ENCODE measurements at places on chromosomes 3 and 15.
A peak's percentile ranks its signal among the peaks of the same experiment; 100 is the strongest.

GRCh38 chr3:4856136-4856535 is 123.1 kb upstream of the BHLHE40 start:
- DNase-seq: no peak

- peak; percentile 68 for DNase-seq
Observed at GRCh38 chr3:21484057-21484827, 266.8 kb downstream of the ZNF385D start.

GRCh38 chr3:140117096-140117526 is 182.1 kb downstream of the CLSTN2 start:
- no peak for DNase-seq

DNA sequence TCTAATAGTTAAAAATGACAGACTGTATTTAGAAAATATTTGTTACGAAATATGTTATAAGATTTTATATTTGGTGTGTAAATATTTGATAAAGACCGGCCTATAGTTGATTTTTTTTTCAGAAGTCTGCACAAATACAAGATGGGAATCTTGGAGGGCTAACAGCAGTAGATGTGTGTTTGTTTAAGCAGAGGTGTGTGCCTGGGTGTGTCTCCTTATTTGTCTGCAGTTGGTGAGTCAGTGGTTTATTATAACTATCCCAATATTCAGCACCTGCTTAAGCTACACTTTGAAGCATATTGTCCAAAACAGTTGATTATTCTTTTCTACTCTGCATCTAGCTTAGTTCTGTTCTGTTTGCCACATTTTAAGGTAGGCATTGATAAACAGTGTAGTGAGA is 12.4 kb downstream of the GLCE start:
- DNase-seq: no peak

DNA sequence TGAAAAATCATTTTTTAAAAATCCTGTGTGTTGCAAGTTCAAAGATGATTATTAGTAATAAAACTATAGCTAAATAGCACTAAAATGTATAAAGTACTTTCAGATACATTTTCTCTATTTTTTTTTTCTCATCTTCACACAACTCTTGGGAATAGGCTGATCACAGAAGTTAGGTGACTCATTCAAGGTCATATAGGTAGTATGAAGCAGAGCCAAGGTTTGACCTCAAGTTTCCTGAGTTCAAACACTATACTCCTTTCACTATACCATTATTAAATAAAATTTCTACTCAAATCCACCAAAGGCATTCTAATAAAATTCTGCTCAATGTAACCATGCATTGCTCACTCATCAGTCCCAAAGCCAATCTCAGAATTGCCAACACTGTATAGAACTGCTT is 21.3 kb downstream of the FRMD5 start:
- no peak for DNase-seq

DNA sequence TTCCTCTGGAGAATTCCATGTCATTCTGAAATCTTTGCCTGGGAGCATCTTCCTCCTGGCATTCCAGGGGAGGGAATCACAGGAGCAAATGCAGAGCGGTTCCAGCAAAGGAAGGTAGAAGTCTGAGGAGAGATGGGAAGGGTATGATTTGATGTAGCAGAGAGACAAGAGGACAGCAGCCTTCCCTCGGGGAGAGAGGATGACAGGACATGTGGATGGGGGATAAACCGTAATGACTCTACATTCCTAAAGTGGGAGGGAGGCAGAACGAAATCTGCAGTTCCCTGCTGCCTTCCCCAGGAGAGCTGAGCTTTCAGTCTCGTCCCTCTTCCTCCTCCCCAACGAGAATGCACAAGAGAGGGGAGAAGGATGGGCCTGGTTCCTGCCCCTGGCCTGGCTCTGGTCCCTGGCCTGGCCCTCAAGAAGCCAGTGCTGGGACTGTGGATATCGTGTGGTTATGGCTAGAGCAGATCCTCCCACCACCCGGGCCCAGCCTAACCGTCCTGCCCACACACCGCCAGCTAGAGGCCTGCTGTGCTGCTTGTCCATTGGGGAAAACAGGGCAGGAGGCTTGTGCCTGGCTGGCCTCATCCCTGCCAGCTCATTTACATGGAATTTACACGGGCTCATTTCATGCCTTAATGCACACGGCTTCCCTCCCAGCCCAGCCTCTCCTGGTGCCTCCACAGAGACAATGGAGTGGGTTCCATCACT is 26.6 kb downstream of the SEMA7A start:
- no peak for DNase-seq

DNA sequence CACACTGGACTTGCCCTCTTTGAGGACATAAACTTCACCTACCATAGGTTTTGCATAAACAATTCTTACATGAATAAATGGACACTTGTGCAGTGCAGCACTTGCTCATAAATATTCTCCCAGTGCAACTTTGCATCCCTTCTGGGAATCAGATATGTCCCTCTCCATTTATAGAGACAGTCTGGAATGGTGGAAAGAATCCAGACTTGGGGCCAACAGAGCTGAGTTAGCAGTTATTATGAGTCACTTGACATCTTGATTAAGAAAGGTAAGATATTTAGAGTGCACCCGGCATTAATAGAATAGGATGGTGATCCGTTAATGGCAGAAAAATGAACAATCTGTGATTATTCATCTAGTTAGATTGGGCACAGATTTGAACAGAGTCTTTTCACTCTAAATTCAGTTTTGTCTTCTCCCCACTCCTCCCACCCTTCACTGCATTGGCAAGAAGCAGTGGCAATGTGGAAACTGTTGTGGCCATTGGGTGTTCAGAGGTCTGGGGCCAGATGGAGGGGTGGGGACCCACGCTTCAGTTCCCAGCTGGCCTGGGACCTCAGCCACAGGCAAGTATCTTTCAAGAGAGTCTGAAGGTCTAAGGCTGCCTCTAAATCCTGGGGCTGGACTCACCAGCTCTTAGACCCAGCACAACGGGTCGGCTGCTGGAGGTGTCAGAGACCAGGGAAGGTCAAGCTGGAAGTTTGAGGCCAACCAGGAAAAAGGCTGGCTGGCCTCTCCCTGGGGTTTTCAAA is 58.9 kb upstream of the KY start:
- no peak for DNase-seq

GRCh38 chr3:31106204-31106603 is 211.7 kb upstream of the GADL1 start:
- DNase-seq: no peak

- peak; percentile 60 for DNase-seq
Observed at GRCh38 chr15:56919609-56920366, 1.3 kb downstream of the TCF12 start.

GRCh38 chr15:77546870-77547269 is 85.8 kb downstream of the LINGO1 start:
- DNase-seq: no peak

DNA sequence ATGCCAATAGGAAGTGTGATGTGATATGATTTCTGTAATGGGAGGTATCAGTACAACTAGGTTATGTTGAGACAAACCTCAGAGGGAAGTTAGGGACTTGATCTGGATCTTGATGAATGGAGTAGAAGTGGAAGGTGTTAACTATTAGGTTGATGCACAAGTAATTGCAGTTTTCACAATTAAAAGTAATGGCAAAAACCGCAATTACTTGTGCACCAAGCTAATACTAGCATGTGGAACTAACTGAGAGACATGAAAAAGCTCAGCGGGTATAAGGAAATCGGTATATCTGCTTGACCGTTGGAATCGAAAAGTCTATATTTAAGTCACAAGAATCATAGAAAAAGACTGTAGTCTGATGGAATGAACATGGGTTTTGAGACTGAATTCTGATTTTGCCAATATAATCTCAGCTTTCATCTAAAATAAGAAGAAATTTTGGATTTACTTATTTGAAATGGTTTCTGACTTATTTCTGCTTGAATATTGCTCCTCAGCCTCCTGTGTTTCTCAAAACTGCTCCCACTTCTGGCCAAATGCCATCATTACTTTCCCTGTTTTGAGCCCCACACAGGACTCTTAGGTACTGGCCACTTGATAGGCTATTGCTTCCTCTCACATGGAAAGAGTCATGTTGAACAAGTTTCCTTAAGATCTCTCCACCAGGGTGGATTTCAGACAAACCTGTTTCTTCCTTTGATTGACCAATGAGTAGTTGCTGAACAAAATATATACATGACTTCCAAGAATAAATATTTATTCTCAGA is 271.5 kb upstream of the COL8A1 start:
- DNase-seq: peak; percentile 17

GRCh38 chr15:101078669-101079323 is 159.6 kb downstream of the LRRK1 start:
- no peak for DNase-seq

DNA sequence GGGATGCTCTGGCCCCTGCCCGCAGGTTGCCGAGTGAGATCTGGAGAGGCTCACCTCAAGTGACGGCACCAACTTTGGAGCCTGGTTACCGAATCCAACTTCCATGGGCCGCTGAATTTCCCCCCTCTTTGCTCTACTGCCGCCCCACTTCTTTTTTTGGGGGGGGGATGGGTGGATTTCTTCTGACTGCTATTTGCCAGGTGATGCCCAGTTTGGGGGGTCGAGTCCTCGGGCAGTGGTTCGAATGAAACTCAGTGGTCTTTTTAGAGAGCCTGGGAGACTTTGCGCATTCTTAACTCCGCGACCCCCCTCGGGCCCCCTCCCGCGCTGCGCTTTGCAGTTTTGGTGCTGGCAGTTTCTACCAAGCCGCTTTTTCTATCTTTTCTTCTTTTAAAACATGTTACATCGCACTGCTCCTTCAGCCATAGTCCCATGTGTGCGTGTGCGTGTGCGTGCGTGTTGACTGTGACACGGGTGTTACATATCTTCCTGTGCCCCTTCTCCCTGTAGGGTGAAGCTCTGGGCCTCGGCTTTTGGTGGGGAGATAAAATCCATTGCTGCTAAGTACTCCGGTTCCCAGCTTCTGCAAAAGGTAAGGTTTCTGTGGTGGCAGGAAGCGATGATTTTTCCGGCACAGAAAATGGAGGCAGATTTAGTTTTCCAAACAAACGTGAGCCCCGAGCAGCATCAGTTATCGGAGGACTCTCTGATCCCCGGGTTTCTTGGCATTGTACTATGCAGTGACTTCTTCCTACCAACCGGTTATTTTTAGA is 837 bp downstream of the CACNA2D3 start:
- no peak for DNase-seq

GRCh38 chr3:175965036-175965435 is 1105.9 kb downstream of the NAALADL2 start:
- no peak for DNase-seq

DNA sequence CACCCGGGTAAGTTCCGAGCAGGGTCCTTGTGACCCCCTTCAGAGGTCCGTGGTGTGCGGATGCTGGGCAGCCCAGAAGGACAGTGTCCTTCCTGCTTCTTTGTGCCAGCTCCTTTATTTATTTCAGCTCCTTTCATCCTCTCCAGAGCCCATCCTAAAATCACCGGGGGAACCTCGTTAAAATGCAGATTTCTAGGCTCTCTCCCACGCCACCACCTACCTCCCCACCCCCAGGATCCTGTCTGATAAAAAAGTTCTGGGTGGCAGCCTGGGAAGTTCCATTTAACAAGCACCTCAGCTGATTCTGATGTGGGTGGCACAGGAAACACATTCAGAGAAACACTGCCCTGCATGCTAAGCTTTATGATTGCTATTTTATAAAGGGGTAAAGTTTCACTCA is 12.5 kb upstream of the IGF1R start:
- no peak for DNase-seq

DNA sequence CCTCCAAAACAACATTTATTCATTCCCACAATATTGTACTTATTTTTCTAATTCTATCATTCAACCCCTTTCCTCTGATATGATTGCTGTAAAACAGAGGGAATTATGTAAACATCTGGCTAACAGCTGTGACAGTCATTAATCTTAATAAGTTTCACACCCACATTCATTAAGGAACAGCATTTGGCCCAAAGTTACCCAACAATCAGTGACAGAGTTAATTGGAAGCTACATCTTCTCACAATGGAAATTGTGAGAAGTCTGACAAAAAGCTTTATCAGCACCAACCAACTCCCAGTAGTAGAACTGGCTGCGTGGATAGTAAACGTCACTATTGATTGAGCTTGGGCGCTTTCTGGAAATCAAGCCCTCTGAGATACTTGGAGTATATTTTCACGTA is 165.8 kb upstream of the SLC24A5 start:
- no peak for DNase-seq

GRCh38 chr3:72288955-72289691 is 504.2 kb upstream of the PROK2 start:
- no peak for DNase-seq

- DNase-seq: peak; percentile 82
Observed at GRCh38 chr3:155079746-155080487, at the start of gene MME. TSS of gene MME (plus strand) at chr3:155080319. CDS start at chr3:155084168, 3,849 bp downstream.

GRCh38 chr3:38308456-38308855 is 26.4 kb downstream of the SLC22A14 start:
- DNase-seq: no peak

GRCh38 chr15:101469520-101470288 is 19.8 kb downstream of the PCSK6 start:
- DNase-seq: no peak

GRCh38 chr3:158970006-158970405 is 168.2 kb downstream of the MFSD1 start:
- no peak for DNase-seq

- no peak for DNase-seq
Observed at GRCh38 chr3:113834983-113835382, 3.6 kb upstream of the GRAMD1C start.

DNA sequence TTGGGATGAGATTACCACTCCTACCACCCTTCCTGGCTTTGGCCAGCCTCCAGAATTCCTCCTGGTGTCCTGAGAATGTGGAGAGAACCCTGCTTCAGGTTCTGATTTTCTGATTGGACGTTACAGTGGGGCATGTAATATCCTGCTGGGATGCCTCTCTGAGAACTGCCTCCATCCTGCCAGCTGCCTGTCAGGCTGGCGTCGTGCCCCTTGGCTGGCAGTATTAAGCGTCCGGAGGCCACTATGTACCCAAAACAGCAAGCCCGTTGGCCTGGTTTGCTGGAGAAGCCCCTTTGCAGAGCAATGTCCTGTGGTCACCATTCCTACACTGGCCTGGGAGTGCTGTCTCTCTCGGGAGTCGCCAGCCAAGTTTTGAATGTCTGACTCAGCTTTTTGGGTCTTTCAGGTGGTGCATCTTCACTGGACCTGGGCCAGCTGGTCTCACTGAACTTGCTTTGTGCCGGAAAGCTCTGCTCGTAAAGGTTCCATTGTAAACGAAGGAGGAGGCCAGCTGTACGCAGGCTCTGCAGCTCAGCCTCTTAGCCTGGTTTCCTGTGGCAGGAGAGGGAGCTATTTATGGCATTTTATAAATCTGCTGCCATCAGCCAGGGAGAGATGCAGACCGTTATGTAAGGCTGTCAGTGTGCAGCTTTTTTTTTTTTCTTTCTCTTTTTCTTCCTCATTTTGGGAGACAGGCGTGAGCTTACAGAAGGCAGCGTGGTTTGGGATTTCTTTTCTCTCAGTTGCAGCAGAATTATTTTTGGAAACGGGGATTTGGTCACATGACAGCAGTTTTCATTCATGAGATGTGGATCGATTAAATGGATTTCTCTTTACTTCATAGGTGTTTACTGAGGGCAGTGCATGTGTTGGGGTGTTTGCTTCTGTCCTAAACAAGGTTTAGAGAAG is 19.0 kb upstream of the TRAK1 start:
- DNase-seq: no peak

- no peak for DNase-seq
Observed at GRCh38 chr3:159848348-159849118, 140.1 kb upstream of the IL12A start.

GRCh38 chr3:170690661-170690981 is 104.7 kb upstream of the SLC7A14 start:
- no peak for DNase-seq

All from WTC11 (cell line).